HL-60 (cell line): ENCODE measurements at places on chromosomes 1 and 21.
A peak's percentile ranks its signal among the peaks of the same experiment; 100 is the strongest.

- no peak for DNase-seq
These were observed 129.0 kb downstream of the SYF2 start for GRCh38 chr1:25103164-25103795.

GRCh38 chr1:56123421-56123820, 455.9 kb downstream of the PLPP3 start:
- no peak for DNase-seq

GRCh38 chr1:17412093-17412870, 27.2 kb downstream of the RCC2 start:
- no peak for DNase-seq

- no peak for DNase-seq
These were observed 31.7 kb upstream of the CACYBP start for GRCh38 chr1:174967845-174968705.

GRCh38 chr1:244187310-244187709, 136.2 kb downstream of the ZBTB18 start:
- no peak for DNase-seq

- no peak for DNase-seq
These were observed 27.0 kb downstream of the SIM2 start for GRCh38 chr21:36725793-36726386.

GRCh38 chr1:64242895-64243756, 39.7 kb downstream of the UBE2U start:
- DNase-seq = peak; percentile 11

- no peak for DNase-seq
These were observed 1.7 kb downstream of the PTGFR start for GRCh38 chr1:78492386-78492950.

DNA sequence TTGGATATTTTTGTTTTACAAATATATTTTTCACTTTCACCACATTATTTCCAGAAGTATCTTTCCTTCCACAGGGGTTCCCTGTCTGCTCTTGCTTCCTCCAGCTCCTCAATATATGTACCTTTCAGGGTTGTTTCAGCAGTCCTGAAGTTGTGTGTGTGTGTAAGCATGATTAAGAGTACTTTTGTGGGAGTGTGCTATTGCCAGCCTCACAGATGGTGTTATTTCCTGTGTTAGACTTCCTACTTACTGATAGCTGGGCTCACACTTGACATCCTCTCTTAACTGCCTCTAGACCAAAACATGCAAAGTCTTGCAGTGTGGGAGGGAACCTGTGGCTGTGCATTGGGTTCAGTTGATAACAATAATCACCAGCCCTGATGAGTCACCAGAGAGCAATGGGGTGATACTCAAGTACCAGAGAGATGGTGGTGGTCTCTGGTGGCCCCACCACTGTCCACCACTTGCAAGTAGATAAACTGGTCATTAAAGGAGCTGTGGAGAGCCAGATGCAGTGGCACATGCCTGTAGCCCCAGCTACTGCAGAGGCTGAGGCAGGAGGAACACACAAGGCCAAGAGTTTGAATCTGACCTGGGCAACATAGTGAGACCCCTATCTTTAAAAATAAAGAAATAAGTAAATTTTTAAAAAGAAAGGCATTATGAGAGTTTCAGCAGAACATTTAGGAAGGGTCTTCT, 126.7 kb downstream of the NR5A2 start:
- peak; percentile 57 for DNase-seq

- no peak for DNase-seq
These were observed 29.8 kb upstream of the KIAA0040 start for GRCh38 chr1:175222296-175222938.

- DNase-seq = no peak
These were observed 52.6 kb downstream of the LAMC1 start for GRCh38 chr1:183075861-183076260.
